ENCODE measurements at places on chromosomes 4 and X.

DNA sequence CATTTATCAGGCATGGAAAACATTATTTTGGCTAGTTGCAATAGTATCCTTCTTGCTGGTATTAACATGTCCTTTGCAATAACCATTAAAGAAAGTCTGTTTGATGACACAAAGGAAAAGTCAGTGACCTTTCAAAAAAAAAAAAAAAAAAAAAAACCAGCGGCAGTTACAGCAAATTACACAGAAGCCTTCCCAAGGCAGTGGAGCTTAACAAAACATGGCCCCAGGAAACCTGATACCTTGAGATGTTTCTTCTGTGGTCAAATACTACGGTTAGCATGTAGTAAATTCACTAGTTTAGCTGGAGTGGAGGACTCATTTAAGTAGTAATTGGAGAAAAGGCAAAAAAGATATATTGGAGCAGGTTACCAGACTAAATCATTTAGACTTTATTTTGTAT lies 359.1 kb downstream of the DACH2 start:
- DNase-seq, result no peak

- no peak for DNase-seq
Measured at GRCh38 chrX:86121916-86122315, 26.3 kb upstream of the DACH2 start.

GRCh38 chr4:138702190-138702824 lies 313.3 kb upstream of the NOCT start:
- no peak for DNase-seq

DNA sequence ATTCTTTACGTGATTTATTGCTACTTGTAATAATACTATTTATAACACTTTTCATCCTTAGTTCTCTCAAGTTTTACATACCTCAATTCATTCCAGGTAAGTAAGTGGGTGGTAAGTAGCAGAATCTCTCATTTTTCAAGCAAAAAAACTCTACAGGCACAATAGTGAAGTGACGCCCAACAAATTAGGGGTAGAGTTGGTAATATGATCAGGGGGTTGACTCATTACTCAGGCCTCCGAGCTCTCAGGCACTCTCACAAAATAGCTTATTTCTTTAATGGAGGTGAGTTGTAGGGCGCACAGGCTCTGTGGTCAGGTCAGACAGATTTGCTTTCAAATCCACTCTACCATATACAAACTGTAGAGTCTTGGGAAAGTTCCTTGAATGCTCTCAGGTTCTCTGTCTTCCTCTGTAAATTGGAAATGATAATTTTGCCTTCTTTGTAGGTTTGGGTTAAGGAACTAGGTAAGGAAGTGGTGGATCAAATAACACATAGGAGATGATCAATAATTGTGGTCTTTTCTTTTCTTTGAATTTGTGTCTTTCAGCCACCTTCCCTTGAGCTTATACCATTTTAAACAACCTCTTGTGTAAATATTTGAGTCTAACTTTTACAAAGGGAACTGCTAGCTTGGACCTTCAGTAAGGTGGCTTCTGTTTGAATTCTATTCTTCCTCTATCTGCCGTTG lies 134.9 kb upstream of the LEF1 start:
- DNase-seq, result no peak

Data from stimulated activated CD8-positive, alpha-beta memory T cell treated with anti-CD3 and anti-CD28 coated beads, Interleukin-4, amount 100 ng/mL, for 4 hours (primary cell).